ENCODE measurements at places on chromosomes 13 and 19.

DNA sequence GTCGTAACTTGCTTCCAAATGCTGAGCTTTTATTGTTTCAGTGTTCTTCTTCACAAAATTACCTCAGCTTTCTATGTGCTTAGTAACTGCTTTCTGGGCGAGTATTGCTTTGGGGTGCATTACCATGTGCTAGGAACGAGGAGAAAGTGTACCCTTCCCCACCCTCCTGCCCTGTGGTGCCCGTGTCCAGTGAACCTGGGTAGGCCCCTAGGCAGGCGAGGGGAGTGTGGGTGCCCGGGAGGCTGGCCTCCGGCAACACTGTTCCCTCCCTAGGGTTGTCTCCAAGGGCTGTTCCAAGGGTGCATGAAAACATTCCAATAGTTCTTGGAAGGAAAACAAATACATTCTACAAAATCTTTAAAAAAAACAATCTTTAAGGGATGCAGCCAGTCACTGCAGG lies 216.5 kb upstream of the SOX1 start:
- no peak overlapping the region for H3K4me3 ChIP-seq
- no peak overlapping the region for H3K27ac ChIP-seq
- no peaks in the 10 kb centered on the region for H3K36me3 ChIP-seq
- no peak for ATAC-seq
- peaks cover 25% of the 10 kb centered on the region for H3K27me3 ChIP-seq

DNA sequence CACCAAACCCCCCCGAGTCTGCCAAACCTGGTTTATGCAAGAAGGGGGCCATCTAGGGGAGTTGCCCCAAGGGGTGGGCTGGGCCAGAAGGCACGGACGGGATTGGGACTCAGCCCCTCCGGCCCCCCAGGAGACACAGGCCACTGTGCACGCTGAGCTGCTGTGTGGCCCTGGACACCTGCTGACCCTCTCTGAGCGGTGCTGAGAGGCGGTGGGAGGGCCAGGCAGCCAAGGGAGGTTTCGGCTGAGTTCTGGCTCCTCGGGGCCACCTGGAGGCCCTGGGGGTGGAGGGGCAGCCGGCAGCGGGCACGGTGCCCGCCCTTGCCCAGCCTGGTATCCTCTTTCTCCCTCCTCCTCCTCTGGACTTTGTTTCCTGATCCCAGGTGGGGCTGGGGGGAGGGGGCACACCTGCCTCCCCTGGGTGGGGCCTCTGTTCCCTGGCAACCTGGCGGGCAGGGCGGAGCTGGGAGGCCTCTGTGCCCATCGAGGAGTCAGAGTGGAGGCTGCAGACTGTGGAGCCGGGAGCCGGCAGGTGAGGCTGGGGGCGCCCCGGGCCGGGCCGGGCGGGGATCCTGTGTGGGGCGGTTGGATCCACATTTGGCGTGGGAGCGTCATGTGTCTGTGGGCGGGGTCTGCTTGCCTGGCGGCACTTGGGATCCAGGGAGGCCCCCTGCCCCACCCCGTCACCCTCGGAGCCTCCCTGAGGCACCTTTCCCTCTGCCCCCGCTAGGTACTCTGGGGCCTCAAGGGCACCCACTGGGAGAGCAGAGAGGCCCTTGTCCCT lies at the start of gene MISP:
MISP (plus strand) TSS at position 473 of the 784 bp plus-strand sequence. CDS start 5,835 bp downstream, outside the sequence.
- H3K27me3 ChIP-seq: no peaks in the 10 kb centered on the region
- no peak for ATAC-seq
- no peak within 1 kb of the TSS for H3K4me3 ChIP-seq
- H3K27ac ChIP-seq: no peak within 1 kb of the TSS
- no peaks in the 10 kb centered on the region for H3K4me1 ChIP-seq

DNA sequence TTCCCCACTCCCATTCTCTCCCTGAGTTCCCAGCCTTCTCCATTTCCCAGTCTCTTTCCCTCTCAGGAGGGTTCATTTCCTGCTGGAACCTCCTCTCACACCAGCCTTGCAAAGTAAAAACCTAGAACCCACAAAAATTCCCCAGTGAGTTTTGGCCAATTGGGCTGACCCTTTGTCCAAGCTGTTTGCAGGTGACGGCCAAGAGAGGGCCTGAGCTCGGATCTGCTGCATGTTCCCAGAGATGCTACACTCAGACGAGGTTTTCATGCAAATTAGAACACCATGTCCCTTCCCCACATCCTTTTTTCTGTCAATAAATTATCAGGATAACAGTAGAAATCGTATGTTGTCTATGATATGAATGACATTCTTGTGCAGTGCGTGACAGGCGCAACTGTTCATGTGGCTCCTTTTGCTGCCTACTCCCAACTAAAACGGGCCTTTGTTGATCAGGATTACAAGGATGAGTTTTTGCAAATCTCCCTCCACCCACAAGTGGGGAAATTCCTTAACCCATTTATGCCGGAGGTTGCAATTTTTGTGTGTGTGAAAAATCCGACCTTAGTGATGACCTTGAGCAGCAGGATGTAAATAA lies 149.5 kb downstream of the CACNA1A start:
- ATAC-seq: no peak
- H3K4me3 ChIP-seq: no peak overlapping the region
- peaks cover 39% of the 10 kb centered on the region for H3K27me3 ChIP-seq
- no peak overlapping the region for H3K27ac ChIP-seq

DNA sequence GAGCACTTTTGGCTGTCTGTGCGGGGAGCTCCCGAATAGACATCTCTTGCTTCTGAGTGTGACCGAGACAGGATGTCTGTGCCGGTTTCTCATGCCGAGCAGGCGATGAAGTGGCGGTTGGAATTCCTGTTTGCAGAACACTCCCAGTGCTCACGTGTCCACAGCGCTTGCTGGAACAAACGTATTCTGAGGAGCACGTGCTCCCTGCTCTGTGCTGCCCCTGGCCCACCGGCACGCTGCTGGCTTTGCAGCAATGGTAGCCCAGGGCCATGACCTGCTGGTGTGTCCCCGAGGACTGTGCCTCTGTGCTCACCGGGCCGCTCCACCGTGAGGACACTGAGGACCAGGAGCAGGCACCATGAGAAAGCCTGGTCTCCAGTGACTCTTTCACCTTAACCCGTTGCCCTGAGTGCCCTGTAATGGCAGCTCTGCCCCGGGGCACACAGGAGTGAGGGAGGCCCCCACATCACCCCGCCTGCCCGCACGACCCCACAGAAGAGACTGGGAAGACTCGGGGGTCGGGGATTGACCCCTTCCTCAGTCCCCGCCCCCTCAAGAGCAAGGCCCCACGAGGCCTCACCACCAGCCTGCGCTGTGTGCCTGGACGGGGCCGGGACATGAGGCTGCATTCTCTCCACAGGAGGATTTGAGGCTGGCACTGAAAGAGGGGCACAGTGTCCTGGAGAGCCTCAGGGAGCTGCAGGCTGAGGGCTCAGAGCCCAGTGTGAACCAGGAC lies 40.0 kb upstream of the F7 start:
- no peaks in the 10 kb centered on the region for H3K36me3 ChIP-seq
- no peaks in the 10 kb centered on the region for H3K27me3 ChIP-seq
- no peak for ATAC-seq
- H3K27ac ChIP-seq: no peak overlapping the region
- H3K4me3 ChIP-seq: no peak overlapping the region
- H3K4me1 ChIP-seq: no peaks in the 10 kb centered on the region

- H3K36me3 ChIP-seq: no peaks in the 10 kb centered on the region
- H3K4me3 ChIP-seq: no peak overlapping the region
- no peak overlapping the region for H3K27ac ChIP-seq
- H3K27me3 ChIP-seq: no peaks in the 10 kb centered on the region
- H3K4me1 ChIP-seq: no peaks in the 10 kb centered on the region
Measured at GRCh38 chr13:35835989-35836388, 295.2 kb downstream of the DCLK1 start.

GRCh38 chr19:28700176-28700575 lies 512.8 kb downstream of the UQCRFS1 start:
- H3K4me3 ChIP-seq: no peak overlapping the region
- ATAC-seq: no peak
- no peaks in the 10 kb centered on the region for H3K36me3 ChIP-seq

GRCh38 chr19:18122424-18122823 lies 24.8 kb downstream of the MAST3 start:
- no peaks in the 10 kb centered on the region for H3K27me3 ChIP-seq
- H3K4me3 ChIP-seq: no peak overlapping the region
- peaks cover 86% of the 10 kb centered on the region for H3K36me3 ChIP-seq

DNA sequence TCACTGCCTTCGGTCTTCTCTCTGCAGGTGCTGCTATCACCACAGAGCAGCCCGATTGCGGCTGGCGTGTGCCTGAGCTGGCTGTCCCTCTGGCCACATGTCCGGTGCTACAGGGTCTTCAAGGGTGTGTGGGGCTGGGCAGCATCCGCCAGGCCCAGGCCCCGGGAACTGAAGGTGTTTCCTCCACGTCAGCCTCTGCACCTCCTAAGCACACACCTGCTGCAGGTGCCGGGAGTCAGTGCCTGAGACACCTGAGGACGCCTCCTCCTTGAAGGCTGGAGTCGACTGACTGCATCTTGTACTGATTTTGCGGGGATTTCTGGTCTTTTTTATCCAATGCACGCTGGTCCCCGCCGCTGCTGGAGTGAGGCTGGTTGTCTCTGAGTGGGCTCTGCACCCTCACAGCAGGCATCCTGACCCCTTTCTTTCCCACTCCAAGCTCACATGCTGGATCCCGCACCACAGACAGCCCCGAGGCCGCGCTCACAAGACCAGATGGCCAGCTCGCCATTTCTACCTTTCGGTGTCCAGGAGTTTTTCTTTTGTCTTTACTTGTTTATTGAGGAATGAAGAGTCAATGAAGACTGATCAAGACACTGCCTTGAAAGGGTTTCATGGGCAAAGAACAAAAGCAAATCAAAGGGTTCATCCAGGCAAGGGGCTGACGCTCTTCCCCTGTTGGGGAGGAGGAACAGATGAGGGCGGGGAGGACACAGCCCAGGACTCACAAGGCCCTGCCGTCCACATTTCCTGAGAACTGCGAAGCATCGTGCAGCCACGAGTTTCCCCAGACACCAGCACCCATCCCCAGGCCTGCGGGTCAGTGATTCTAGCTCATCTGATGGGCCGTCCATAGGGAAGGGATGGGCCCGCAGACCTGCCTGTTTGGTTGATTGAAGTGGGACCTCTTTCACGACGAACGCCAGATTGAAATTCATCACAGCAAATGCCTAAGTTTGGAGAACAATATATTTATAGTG lies 203.8 kb upstream of the SOX1 start:
- H3K4me1 ChIP-seq: no peaks in the 10 kb centered on the region
- no peak for ATAC-seq
- H3K36me3 ChIP-seq: no peaks in the 10 kb centered on the region
- no peaks in the 10 kb centered on the region for H3K27me3 ChIP-seq

DNA sequence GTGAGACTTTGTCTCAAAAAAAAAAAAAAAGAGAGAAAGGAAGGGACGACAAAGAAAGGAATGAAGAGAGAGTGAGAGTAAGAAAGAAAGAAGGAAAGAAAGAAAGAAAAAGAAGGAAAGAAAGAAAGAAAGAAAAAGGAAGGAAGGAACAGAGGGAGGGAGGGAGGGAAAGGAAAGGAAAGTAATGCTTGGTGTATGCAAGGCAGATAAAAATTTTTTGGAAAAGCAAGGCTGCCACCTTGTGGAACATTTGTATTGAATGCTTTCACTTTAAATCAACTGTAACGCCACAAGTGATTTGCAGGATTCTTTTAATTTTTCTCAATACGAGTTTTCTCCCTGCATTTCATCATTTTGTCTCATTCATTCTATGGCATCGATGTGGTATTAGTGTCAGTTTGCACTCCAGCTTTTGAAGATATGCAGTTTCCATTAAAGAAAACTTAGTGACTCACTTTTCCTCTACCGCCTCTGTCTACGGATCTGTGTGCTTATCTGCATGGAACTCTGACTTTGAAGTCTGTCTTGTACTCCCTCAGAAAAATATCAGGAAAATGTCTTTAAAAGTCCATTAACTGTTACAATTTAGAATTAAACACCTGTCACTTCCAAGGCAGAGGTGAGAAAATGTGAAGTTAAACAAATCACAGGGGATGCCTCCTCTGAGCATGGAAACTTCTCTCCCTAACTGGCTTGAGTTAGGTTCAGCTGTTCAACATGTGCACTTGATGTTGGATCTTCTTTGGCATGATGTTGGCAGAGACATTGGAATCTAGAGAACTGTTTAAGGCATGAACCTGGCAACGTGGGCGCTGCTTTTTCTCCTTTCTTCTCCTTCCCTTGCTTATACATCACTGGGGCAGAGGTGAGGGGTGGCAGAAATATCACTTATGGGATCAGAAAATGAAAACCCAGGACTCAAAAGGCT lies 20.0 kb upstream of the ZDHHC20 start:
- H3K27ac ChIP-seq: no peak overlapping the region
- H3K36me3 ChIP-seq: no peaks in the 10 kb centered on the region
- H3K27me3 ChIP-seq: no peaks in the 10 kb centered on the region
- ATAC-seq: peak; percentile 66

- no peaks in the 10 kb centered on the region for H3K27me3 ChIP-seq
- no peaks in the 10 kb centered on the region for H3K36me3 ChIP-seq
- no peaks in the 10 kb centered on the region for H3K4me1 ChIP-seq
- H3K4me3 ChIP-seq: no peak overlapping the region
Measured at GRCh38 chr13:92500192-92500591, 726.4 kb upstream of the GPC6 start.

GRCh38 chr13:59230484-59231264 lies 933.1 kb downstream of the DIAPH3 start:
- peaks cover 14% of the 10 kb centered on the region for H3K27me3 ChIP-seq
- ATAC-seq: peak; percentile 44
- no peak overlapping the region for H3K27ac ChIP-seq
- H3K4me3 ChIP-seq: no peak overlapping the region

- no peak for ATAC-seq
- no peak overlapping the region for H3K4me3 ChIP-seq
- H3K27me3 ChIP-seq: peaks cover 64% of the 10 kb centered on the region
- H3K4me1 ChIP-seq: no peaks in the 10 kb centered on the region
- peaks cover 24% of the 10 kb centered on the region for H3K36me3 ChIP-seq
Measured at GRCh38 chr13:112073245-112074138, 6.5 kb downstream of the SOX1 start.

DNA sequence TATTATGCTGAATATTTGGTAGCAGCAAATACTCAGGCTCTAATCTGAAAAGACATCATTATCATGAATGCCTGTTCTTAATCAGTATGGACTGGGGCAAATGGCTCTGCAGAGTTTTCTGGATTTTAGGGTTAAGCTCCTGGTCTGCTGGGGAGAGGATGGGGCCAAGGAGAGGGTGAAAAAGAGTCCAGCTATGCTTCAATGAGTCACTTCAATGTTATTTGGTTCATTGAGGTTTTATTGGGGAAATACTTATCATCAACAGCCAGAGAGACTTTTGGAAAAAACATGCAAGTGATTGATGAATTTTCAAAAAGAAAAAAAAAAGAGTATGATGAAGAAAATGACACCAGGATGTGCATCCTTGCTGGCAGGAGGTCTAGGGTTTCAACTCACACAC lies 278.3 kb downstream of the UQCRFS1 start:
- no peak overlapping the region for H3K27ac ChIP-seq
- peaks cover 2% of the 10 kb centered on the region for H3K27me3 ChIP-seq
- no peak overlapping the region for H3K4me3 ChIP-seq
- no peaks in the 10 kb centered on the region for H3K36me3 ChIP-seq

DNA sequence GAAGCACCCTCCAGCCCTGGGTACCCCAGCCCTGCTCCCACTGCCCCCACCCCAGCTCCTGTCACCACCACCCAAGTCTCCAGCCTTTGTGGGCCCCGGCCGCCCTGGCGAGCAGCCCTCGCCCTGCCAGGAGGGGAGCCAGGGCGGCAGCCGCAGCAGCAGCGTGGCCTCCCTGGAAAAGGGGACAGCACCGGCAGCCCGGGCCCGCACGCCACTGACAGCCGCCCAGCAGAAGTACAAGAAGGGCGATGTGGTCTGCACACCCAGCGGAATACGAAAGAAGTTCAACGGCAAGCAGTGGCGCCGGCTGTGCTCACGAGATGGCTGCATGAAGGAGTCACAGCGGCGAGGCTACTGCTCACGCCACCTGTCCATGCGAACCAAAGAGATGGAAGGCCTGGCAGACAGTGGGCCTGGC lies 3.9 kb downstream of the CIC start:
- H3K27ac ChIP-seq: no peak overlapping the region
- peaks cover 48% of the 10 kb centered on the region for H3K36me3 ChIP-seq
- H3K4me1 ChIP-seq: peaks cover 26% of the 10 kb centered on the region
- ATAC-seq: no peak
- peak overlapping the region; percentile 22 for H3K4me3 ChIP-seq
- H3K27me3 ChIP-seq: no peaks in the 10 kb centered on the region
